ENCODE measurements at places on chromosomes 5 and 9.

- no peaks in the 10 kb centered on the region for H3K4me1 ChIP-seq
- DNase-seq, result no peak
- peak overlapping the region; percentile 39 for H3K27ac ChIP-seq
Observed at GRCh38 chr5:108749128-108749861, 1.6 kb downstream of the FER start.

DNA sequence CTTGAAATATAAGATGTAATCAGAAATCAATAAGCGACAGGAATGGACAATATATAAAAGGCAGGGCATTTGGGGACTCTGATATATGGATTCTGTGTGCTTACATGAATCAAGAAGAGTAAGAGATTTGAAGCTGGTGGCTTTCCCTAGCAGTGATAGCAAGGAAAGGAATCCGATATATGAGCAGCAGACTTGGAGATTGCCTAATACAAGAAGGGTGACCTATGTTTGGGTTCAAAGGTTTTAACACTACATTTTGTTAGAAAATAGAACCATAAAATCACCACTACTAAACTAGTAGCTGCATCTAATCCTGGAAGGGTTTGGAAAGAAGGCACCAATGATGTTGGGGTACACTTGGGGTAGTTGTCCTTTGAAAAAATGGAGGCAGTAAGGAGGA lies 2.4 kb upstream of the OR1L3 start:
- H3K4me1 ChIP-seq, result no peaks in the 10 kb centered on the region
- H3K27me3 ChIP-seq, result no peaks in the 10 kb centered on the region
- H3K27ac ChIP-seq, result no peak overlapping the region
- H3K36me3 ChIP-seq, result no peaks in the 10 kb centered on the region

GRCh38 chr5:1919750-1920149 lies 37.0 kb upstream of the IRX4 start:
- H3K4me3 ChIP-seq, result no peak overlapping the region
- DNase-seq, result no peak
- no peaks in the 10 kb centered on the region for H3K36me3 ChIP-seq
- H3K27me3 ChIP-seq, result no peaks in the 10 kb centered on the region

DNA sequence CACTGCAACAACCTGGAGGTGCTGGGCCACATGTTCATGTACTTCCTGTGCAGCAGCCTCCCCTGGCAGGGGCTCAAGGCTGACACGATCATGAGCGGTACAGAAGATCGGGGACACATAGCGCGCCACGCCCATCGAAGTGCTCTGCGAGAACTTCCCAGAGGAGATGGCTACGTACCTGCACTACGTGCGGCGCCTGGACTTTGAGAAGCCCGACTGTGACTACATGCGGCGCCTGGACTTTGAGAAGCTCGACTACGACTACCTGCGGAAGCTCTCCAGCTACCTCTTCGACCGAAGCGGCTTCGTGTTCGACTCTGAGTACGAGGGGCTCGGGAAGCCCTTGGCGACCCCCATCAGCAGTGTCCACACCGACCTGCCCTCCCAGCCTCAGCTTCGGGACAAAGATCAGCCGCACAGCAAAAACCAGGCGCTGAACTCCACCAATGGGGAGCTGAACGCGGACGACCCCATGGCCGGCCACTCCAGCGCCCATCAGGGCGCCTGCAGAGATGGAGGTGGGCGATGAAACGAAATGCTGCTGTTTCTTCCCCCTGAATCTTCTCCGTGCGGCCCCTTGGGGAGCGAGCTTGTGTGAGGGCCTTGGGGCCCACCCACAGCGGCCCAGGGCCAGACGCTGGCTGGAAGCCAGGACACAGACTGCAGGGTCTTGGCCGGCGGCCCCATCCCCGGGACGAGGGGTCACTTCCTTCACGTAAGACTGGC lies 56.5 kb downstream of the JAK2 start:
- H3K27ac ChIP-seq, result no peak overlapping the region
- H3K4me3 ChIP-seq, result no peak overlapping the region
- no peaks in the 10 kb centered on the region for H3K4me1 ChIP-seq

GRCh38 chr5:127400946-127401670 lies 110.5 kb downstream of the MEGF10 start:
- DNase-seq, result no peak
- 0 out of 2 replicates have a peak, but pooled peaks cover 9% of the 10 kb centered on the region for H3K36me3 ChIP-seq
- H3K27me3 ChIP-seq, result no peaks in the 10 kb centered on the region
- H3K27ac ChIP-seq, result no peak overlapping the region
- no peak overlapping the region for H3K4me3 ChIP-seq
- no peaks in the 10 kb centered on the region for H3K4me1 ChIP-seq

GRCh38 chr9:2624051-2624682 lies 2.6 kb downstream of the VLDLR start:
- H3K27ac ChIP-seq, result no peak overlapping the region
- H3K36me3 ChIP-seq, result no peaks in the 10 kb centered on the region
- H3K4me3 ChIP-seq, result no peak overlapping the region
- peaks cover 7% of the 10 kb centered on the region for H3K27me3 ChIP-seq

DNA sequence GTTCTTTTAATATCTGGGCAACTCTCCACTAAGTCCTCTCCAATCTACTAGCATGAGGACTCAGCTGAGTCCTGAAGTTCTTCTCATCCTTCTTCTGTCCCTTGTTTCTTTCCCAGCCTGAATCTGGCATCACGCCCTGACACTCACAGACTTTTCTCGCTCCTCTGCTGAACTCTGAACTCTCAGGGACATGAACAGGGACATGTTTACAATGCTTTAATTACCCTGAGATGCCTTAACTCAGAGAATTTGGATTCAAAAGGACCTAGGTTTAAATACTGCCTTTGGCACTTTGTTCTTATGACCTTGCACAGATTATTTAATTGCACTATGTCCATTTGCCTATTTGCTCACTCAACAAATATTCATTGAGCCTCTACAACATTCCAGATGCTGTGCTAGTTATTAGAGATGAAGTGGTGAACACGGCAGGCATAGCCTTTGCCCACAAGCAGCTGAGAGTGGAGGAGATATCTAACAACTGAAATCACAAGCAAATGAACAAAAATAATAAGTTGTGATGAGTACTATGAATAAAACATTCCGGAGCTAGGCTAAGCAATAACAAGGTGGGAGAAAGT lies 106.0 kb downstream of the ADRB2 start:
- peak; percentile 2 for DNase-seq
- H3K36me3 ChIP-seq, result no peaks in the 10 kb centered on the region
- H3K27ac ChIP-seq, result no peak overlapping the region
- H3K4me3 ChIP-seq, result no peak overlapping the region

- peaks cover 1% of the 10 kb centered on the region for H3K27me3 ChIP-seq
- no peaks in the 10 kb centered on the region for H3K36me3 ChIP-seq
- H3K4me3 ChIP-seq, result no peak overlapping the region
- H3K27ac ChIP-seq, result no peak overlapping the region
- no peak for DNase-seq
Observed at GRCh38 chr5:102700120-102700831, 54.8 kb upstream of the PAM start.

DNA sequence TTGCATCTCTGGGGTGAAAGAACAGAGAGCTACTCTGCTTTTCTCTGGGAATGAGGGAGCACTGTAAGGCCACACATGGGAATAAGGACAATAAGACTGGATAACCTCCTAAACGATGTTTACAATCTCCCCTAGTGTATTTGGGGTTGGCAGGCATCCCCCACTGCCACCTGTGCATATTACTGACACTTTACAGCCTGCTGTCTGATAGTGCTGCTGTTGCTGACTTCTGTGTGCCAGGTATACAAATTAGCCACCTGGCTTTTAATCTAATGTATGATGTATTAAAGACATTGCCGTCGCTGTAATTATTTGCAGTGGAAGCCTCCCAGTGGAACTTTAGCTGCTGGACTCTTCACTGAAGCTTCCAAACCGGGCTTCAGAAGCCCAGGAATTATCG lies 4.4 kb upstream of the SHISAL2B start:
- no peak overlapping the region for H3K27ac ChIP-seq
- DNase-seq, result no peak
- H3K4me3 ChIP-seq, result no peak overlapping the region

DNA sequence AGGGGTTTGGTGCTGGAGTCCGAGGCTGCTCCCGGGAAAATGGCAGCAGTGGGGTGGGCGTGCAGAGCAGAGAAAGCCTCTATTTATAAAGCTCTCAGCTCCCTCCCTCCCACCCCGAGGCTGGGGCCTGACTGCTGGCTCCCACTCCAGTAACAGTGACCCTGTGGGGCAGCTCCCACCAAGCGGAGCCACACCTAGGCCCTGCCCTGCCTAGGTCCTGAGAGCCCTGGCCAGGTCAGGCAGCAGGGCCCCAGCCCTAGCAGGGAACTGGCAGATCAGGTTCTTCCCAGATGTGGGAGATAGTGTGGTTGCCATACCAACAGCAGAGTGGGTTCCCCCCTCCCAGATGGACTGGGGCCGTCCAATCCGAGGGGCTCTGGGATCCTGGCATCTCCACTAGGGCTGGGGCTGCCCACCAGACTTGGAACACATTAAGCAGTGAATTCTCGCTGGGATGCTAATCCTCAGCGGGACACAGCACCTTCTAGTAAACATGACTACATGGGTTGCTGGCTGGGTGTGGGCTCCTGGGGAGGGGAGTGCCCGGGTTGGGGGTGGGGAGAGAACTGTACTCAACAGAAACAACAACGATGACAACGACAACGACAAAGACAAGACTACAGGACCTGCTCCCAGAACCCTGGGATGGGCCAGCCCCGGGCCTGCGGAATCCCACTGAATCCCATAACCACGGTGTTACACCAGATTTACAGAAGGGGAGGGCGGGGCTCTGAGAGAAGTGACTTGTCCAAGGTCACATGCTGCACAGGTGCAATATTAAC lies 1.5 kb downstream of the SH3GLB2 start:
- peak overlapping the region; percentile 64 for H3K4me3 ChIP-seq
- no peaks in the 10 kb centered on the region for H3K36me3 ChIP-seq
- no peaks in the 10 kb centered on the region for H3K4me1 ChIP-seq
- peak overlapping the region; percentile 32 for H3K27ac ChIP-seq

DNA sequence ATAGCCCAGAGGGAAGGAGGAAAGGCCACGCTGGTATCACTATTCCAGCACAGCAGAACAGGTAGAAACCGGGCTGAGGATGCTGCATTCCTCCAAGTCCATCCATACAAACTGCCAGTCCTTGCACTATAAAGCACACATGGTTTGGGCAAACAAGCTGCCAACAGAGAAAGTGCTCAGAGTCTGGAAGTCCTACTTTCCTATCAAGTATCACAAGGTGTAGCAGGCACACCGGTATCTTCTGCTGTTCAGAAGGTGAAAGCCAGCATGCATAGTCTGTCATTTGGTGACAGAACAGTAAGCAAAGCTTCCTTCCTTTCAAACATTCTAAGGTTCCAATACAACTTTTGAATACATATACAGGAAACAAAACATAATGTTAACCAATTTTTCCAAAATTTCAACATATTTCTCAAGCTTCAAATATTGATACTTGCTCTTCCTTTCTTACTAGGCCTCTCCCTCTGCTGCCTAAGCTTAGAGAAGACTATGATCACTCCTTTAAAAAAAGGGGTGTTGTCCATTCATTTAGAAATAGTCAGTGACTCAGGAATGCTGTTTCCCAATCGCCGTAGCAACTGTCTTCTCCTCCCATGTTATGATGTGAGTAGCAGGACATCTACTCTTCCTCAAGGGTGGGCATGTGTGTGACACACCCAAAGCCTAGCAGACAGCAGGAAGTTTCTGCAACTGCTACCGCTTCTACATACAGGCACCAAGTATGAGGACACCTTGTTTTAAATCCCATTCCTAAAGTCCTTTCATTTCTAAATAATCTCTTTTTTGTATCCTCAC lies 14.7 kb downstream of the DIAPH1 start:
- H3K4me3 ChIP-seq, result no peak overlapping the region
- no peak for DNase-seq

GRCh38 chr9:72292874-72293607 lies 72.0 kb downstream of the ZFAND5 start:
- H3K27ac ChIP-seq, result no peak overlapping the region
- DNase-seq, result no peak
- H3K27me3 ChIP-seq, result no peaks in the 10 kb centered on the region
- no peaks in the 10 kb centered on the region for H3K36me3 ChIP-seq

- H3K27me3 ChIP-seq, result peaks cover 8% of the 10 kb centered on the region
- peaks cover 7% of the 10 kb centered on the region for H3K4me1 ChIP-seq
- peak within 1 kb of the TSS; percentile 51 for H3K4me3 ChIP-seq
- peak; percentile 86 for DNase-seq
- 0 out of 2 replicates have a peak within 1 kb of the TSS, but pooled peaks have one; percentile 8 for H3K27ac ChIP-seq
- H3K36me3 ChIP-seq, result no peaks in the 10 kb centered on the region
Observed at GRCh38 chr5:150778517-150779396, at the start of gene SMIM3. SMIM3 (plus strand) TSS chr5:150778757; CDS start chr5:150795441, 16,684 bp downstream.

All from H1 (cell line).